ENCODE measurements at places on chromosomes 2 and 18.

DNA sequence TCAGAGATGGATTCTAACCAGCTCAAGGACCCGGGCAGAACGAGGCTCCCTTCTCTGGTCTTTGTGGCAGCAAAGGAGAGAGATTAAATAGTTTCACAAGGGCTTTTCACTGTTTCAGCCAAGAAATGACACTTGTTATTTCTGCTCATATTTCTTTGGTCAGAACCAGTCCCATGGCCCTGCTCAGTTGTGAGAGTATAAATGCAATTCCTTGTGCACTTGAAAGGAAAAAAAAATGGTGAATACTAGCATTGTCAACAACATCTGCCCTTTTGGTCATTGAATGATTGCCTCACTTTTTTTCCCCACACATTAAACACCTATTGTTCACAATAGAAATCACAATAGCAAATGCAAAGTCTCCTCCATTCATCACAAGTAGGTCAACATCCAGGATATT, 104.4 kb downstream of the RDH14 start:
- H3K4me1 ChIP-seq: peaks cover 2% of the 10 kb centered on the region
- H3K27ac ChIP-seq: no peak overlapping the region
- no peak overlapping the region for H3K4me3 ChIP-seq
- no peaks in the 10 kb centered on the region for H3K27me3 ChIP-seq

DNA sequence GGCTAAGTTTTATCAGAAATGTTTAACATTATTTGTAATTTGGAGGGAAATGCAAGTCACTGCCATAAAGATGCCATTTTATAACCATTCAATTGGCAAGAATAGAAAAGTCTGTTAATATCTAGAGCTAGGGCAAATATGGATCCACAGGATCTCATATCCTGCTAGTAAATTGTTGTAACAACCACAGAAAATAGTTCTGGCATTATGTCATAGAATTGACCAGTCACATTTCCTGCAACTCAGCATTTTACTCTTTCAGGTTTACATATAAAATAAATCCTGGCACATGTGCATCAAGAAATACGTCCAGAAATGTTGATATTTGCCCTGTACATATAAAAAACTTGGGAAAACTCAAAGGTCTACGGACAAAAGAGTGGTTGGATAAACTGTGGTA, 32.9 kb downstream of the OSBPL6 start:
- H3K4me3 ChIP-seq: no peak overlapping the region
- no peaks in the 10 kb centered on the region for H3K36me3 ChIP-seq
- no peak for DNase-seq
- H3K27ac ChIP-seq: no peak overlapping the region

GRCh38 chr2:85915606-85916303, 27.0 kb upstream of the ST3GAL5 start:
- H3K4me3 ChIP-seq: no peak overlapping the region
- H3K36me3 ChIP-seq: no peaks in the 10 kb centered on the region
- H3K27ac ChIP-seq: no peak overlapping the region
- no peak for DNase-seq
- no peaks in the 10 kb centered on the region for H3K27me3 ChIP-seq

GRCh38 chr2:106833256-106833655, 52.7 kb downstream of the ST6GAL2 start:
- H3K27ac ChIP-seq: no peak overlapping the region
- H3K36me3 ChIP-seq: no peaks in the 10 kb centered on the region
- no peaks in the 10 kb centered on the region for H3K27me3 ChIP-seq
- no peaks in the 10 kb centered on the region for H3K4me1 ChIP-seq
- no peak overlapping the region for H3K4me3 ChIP-seq

DNA sequence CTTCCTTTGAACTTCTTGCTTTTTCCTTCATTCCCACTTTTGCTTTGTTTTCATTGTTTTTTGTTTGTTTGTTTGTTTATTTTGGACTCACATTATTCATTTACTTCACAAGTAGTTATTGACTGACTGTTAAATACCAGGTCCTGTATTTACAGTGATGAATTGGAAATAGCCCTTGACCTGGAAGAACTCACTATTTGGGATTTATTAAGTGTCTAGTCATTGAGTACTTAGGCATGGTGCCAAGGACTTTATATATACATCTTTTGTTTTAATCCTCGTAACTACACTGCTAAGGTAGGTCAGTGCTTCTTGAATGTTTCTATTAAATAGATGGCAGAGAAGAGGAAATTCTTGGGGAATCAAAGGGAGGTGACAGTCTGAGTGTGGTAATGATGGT, 11.1 kb downstream of the SPOPL start:
- DNase-seq: no peak
- H3K27ac ChIP-seq: no peak overlapping the region
- no peak overlapping the region for H3K4me3 ChIP-seq
- no peaks in the 10 kb centered on the region for H3K27me3 ChIP-seq
- no peaks in the 10 kb centered on the region for H3K4me1 ChIP-seq

DNA sequence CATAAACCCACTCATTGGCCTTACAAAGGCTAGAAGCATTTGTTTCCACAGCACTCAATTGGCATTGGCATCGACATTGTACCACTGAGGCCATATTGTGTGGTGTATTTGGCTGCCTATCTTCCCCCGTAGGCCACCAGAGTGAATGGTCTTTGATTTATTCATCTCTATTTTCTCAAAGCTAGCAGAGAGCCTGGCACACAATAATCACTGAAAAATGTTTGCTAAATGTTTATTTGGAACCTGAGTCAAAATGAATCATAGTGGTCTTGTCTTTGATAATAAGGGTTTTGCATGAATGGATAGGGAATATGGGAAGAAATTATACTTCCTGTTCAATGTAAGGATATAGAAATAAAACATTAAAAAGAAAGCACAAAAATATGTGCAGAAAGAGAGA, 107.3 kb upstream of the SLC8A1 start:
- H3K4me1 ChIP-seq: no peaks in the 10 kb centered on the region
- no peak overlapping the region for H3K27ac ChIP-seq
- H3K36me3 ChIP-seq: no peaks in the 10 kb centered on the region
- DNase-seq: no peak
- H3K4me3 ChIP-seq: no peak overlapping the region
- H3K27me3 ChIP-seq: no peaks in the 10 kb centered on the region

DNA sequence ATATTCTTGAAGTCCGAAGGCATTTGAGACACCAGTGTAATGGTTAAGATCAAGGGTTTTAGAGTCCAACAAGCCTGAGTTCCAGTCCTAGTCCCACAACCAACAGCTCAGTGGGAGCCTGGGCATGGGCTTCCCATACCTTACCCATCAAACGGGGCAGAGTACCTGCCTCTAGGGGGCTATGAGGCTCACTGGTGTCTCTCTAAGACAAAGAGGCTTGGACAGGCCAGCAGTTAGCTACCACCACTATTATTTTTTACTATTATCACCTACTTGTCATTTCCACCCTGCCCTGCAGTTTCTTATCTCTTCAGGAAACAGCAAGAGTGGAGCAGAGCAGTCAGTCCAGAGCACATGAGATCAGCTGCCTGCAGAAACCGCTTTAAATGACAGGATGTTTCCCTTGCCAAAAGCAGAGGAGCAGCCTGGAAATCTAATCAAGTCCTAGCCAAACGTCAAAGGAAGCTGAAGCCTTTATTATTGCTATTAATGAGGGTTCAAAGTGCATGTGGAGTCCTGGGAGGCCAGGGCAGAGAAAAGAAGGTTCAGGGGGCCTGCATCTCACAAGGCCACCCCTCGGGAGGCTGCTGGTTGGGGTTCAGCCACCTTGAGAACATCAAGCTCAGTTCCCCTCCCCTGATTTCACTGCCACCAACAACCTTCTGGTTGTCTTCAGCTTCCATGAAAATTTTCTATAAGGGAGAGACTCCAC, 66.6 kb downstream of the STPG4 start:
- no peaks in the 10 kb centered on the region for H3K27me3 ChIP-seq
- DNase-seq: no peak
- H3K4me1 ChIP-seq: 0 out of 2 replicates have a peak, but pooled peaks cover 1% of the 10 kb centered on the region
- no peak overlapping the region for H3K4me3 ChIP-seq
- H3K36me3 ChIP-seq: no peaks in the 10 kb centered on the region

DNA sequence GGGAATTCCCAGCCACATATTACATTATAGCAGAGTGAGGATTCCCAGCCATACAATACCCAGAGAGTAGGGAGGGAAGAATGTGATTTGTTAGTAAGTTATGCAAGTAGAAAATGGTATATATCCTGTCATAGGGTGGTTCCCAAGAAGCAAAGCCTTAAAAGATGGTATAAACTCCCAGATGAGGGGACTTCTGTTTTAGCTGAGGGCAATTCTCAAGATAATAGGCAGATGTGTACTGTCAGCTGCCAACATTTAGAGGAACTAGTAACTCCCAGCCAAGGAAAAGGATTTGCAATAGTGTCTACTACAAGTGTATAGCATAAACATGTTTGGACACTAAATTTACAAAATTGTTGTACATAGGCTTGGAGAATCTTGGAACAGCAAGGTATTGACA, 86.5 kb downstream of the XDH start:
- H3K27ac ChIP-seq: no peak overlapping the region
- peaks cover 1% of the 10 kb centered on the region for H3K4me1 ChIP-seq
- no peaks in the 10 kb centered on the region for H3K36me3 ChIP-seq
- no peak for DNase-seq

DNA sequence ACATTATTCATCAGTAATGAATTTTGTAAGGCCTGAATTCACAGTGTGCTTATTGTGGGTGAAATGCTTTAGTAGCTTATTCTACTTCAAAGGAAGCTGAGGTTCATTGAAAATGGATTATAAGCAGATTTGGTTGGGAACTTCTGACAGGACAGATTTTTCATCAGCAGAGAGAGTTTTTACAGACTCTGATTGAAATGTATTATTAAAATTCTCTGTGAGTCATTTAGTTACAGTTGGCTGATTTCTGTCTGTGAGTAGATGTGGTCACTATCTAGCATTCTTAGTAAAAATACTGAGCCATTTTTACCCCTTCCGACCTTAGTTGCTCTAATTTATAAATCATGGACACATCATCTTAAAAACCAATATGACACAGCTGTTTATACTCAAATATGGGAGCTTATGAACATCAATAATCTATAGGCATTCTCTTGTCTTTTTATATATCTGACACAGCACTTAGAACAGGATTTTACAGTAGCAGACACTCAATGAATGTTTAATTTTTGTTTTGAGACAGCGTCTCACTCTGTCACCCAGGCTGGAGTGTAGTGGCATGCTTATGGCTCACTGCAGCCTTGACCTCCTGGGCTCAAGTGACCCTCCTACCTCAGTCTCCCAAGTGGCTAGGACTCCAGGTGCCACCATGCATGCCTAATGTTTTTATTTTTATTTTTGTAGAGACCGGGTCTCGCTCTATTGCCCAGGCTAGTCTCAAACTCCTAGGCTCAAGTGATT, 239.6 kb downstream of the BABAM2 start:
- H3K27ac ChIP-seq: no peak overlapping the region
- H3K4me1 ChIP-seq: no peaks in the 10 kb centered on the region
- H3K36me3 ChIP-seq: no peaks in the 10 kb centered on the region
- no peak overlapping the region for H3K4me3 ChIP-seq

DNA sequence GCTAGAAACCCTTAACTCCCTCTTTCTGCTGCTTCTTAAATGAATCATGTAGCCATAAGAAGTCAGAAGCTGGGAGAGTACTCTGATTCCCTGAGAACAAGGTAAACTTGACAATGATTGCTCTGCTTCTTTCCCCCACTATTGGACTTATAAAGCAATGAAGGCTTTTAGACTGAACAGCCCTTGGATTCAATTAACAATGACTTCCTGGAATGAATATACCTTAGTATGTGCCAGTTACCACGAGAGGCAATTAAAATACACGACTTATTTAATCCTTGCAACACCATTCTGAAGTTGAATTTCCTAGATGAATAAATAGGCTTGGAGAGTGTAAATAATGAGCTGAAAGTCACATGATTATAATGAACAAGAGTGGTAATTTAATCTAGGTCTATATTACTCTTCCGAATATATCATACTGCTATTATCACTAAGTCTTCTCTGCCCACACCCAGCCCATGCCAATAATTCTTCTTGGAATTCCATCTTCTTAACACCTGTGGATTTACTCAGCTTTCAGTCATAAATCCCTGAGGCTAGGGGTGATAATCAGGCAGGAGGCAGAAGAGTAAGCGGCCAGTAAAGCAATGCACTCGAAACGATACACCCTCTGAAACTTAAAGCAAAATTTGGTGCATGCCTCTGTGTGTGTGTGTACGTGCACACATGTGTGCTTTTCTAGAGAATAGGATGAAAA, 170.2 kb downstream of the ATAD2B start:
- H3K4me1 ChIP-seq: 0 out of 2 replicates have a peak, but pooled peaks cover 1% of the 10 kb centered on the region
- H3K4me3 ChIP-seq: no peak overlapping the region
- no peak overlapping the region for H3K27ac ChIP-seq
- no peaks in the 10 kb centered on the region for H3K27me3 ChIP-seq

GRCh38 chr18:62109676-62110075, 77.2 kb downstream of the PIGN start:
- DNase-seq: no peak
- no peak overlapping the region for H3K4me3 ChIP-seq
- no peaks in the 10 kb centered on the region for H3K27me3 ChIP-seq
- H3K4me1 ChIP-seq: no peaks in the 10 kb centered on the region
- no peaks in the 10 kb centered on the region for H3K36me3 ChIP-seq

DNA sequence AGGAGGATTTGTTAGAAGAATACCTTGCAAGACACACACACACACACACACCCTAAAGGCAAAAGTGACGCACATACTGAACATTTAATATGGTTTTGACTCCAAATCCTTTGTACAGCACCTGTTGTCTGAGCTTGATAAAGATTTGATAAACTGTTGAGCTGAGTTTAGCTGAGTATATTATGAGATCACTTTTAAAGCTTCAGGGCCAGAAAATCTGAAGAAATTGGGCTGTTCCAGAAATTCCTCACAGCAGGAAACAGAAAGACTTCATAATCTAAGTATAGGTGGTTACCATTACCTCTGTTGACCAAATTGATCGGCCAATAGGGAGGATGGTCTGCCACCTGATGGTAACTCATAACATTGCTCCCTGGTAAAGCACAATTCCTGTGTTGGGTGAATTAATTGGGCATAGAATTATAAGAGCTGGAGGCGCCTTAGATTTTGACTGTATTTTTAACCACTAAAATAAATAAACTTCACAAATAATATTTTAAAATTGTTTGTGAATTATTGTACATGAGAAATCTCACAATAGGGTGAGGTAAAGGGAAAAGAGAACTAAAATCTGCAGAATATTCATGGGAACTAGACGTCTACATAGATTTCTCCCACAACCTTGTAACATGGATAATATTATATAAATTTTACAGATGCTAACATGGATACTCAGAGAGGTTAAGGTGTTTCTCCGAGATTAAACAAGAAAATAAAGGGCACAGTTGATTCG, 21.8 kb upstream of the RPIA start:
- no peaks in the 10 kb centered on the region for H3K4me1 ChIP-seq
- no peaks in the 10 kb centered on the region for H3K27me3 ChIP-seq
- H3K27ac ChIP-seq: no peak overlapping the region
- H3K36me3 ChIP-seq: no peaks in the 10 kb centered on the region
- DNase-seq: no peak
- H3K4me3 ChIP-seq: no peak overlapping the region
